ENCODE measurements at places on chromosomes 3 and 15.

- no peak for DNase-seq
Measured at GRCh38 chr3:69871251-69871650, 128.3 kb upstream of the SAMMSON start.

DNA sequence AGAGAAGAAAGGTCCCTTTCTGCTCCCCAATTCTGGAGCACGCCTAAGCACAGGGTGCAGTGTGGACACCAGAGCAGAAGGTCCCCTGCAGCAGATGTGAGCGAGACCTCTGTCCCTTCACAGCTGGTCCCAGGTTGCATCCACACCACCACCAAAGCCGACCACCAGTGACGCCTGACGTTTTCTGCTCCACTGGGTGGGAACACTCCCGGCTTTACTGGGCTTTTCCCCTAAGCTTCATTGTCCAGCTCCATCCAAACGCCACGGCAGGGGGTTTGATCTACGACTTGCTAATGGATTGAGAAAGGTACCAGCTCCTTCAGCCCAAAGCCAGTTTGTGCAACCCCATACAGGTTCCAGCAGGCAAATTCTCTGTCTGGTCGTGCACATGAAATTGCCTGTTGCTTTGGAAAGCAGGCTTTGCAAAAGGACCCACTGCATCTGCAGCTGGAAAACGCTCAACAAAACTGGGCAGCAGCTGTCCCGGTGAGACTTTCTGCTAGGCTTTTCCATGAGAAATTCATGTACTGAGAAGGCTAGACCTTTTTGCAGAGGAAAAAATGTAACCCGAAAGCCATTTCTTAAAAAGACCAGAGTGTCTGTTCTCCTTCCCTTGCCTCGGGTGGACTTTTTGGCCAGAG is 31.1 kb downstream of the ADAMTS17 start:
- no peak for DNase-seq

DNA sequence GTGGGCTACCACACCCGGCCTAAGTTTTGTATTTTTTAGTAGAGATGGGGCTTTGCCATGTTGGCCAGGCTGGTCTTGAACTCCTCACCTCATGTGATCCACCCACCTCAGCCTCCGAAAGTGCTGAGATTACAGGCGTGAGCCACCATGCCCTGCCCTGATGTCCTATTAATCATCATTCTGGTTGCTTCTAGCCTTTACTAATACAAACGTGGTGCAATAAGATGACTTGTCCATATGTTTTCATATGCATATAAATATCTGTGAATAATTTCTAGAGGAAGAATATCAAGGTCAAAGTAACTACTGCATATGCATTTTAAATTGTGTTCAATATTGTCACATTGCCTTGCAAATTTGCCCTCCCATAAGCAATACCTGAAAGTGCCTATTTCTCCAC is 25.5 kb upstream of the PDHB start:
- DNase-seq: no peak

DNA sequence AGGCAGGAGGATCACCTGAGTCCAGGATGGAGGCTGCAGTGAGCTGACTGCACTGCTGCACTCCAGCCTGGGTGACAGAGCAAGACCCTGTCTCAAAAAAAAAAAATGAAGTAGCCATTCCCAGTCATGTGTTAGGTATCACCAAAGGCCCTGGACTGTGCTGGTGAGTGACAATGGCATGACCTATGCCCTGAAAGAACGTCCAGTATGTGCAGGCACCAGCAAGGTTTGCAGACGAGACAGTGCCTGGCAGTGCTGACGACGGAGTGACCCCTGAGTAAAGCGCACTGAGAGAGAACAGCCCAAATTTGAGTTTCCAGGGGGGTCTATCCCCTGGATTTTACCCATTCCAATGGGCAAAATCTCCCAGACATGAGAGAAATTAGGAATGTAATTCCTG is 45.2 kb downstream of the RBPMS2 start:
- no peak for DNase-seq

DNA sequence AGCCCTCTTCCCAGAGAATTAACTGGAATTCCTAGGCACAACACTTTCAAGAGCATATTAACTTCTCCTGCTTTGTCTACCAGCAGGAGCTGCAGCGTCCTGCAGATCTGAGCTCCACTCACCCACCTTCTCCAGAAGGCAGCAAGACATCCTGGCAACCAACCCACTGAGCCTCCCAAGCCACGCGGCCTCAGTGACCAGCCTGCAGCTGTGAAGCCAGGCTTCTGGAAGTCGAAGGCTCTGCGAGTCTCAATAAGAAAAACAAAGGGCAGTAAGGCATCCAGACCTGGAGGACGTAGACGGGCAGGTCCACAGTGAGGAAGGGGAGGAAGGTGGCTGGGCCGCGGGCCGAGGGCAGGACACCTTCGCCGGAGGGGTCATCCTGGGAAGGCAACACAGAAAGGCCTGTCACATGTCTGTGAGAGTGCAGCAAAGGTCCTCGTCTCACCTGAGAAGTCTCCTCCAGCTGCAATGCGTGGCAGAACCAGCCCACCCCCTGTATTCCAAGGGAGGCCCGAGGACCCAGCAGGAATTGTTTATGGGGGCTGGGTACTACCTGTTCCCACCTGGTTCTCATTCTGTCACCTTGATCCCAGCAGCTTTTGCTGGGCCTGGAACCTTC is 36.2 kb downstream of the ZXDC start:
- no peak for DNase-seq

DNA sequence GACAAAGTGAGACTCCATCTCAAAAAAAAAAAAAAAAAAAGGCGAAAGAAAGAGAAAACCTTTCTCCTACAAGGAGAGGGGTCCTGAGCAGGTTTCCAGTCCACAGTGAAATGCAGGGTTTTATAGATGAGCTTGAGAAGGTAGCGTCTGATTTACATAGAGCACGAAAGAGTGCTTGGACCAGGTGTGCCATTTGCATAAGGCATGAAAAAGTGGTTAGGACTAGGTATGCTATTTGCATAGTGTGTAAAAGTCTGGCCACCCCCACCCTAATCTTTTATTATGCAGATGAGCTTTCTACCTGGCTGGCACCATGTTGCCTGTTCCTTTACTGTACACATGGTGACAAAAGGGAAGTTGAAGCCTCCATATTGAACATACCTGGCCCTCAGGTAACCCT is 13.6 kb upstream of the RNU6-1 start:
- no peak for DNase-seq

DNA sequence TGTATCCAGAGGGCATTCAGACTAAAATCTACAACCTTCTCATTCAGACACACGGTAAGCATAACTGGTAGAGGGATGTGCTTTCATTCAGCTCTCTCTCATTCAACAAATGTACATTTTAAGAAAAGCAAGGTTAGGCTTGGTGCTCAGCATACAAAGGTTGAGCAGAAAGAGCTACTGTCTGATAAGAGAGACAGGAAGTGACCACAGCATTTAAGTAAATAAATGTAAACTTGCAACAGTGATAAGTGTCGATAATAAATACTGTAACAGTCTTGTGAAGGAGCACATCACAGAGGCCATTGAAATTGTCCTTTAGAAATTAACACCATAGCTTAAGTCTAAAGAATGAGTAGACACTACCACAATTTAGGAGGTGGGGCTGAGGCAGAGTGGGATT is 3.4 kb downstream of the CD96 start:
- no peak for DNase-seq
